Fibroblast of mammary gland (primary cell): ENCODE measurements at places on chromosomes 2 and 18.
A peak's percentile ranks its signal among the peaks of the same experiment; 100 is the strongest.

DNA sequence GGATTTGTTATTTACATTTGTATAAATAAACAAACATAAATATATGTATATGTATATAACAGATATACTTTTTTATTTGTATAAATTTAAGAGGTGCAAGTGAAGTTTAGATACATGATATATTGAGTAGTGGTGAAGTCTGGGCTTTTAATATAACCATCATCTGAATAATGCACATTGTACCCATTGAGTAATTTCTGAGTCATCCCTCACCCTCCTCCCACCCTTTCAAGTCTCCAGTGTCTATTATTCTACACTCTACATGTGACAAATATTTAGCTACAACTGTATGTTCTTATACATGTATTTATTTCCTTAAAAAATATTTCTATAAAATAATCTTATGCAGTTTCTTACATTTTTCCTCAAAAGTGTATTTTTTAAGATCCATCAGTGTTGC, 358.7 kb upstream of the TFPI start:
- peak; percentile 40 for DNase-seq

DNA sequence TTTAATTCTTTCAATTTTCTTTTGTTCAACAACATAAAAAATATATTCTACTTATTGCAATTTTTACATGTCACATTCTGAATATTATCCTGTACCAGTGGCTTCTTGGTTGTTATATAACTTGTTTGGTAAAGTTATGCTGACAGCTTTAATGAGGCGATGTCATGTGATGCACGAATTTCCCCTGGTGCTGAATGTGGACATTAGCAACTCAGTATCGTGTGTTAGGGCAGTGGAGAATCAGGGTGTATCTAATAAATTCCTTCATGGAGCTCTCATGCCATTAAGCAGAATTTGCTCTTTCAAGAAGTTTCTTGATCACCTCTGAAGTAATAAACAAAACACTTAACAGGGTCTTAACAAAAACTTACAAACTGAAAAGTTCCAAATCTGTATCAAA, 99.6 kb upstream of the DNMT3A start:
- DNase-seq = no peak

DNA sequence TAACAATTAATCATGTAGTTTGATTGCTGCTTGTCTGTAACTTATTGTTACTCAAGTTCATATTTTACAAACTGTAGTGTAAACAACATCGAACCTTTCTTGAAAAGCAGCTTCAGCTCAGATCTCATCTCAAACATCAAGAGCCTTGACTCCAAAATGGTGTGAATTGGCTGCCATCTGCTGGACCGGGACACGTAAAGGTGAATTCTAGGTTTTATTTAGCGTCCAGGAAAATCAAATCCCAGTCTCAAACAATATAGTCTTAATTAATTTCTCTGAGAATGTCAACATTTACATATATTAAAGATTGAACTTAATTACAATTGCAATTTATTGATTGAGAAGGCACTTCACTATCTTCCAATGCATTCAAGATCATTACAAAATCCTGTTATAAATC, 453.0 kb downstream of the GALR1 start:
- peak; percentile 33 for DNase-seq

GRCh38 chr2:10584242-10584753, 105.5 kb downstream of the NOL10 start:
- DNase-seq = no peak

DNA sequence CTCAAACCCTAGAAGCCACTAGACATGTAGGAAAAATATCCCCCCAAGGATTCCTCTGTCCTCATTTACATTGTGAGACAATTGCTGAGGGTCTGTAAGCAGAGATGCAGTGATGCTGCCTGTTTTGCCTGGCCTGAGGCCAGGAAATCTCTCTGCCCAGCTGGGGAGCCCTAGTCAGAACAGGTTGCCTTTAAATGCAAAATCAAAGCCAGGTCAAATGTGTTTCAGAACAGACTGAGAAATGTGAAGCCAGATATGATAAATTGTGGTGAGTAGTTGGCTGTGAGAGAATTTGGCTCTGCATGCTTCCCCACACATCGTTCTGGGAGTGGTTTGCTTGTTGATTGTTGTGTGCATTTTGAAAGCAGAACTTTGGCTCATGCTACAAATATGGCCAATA, 38.4 kb upstream of the NXPH2 start:
- no peak for DNase-seq

GRCh38 chr2:151315381-151315903, 26.0 kb upstream of the NMI start:
- peak; percentile 66 for DNase-seq

- no peak for DNase-seq
Measured at GRCh38 chr2:64401529-64401880, 52.5 kb upstream of the LGALSL start.

DNA sequence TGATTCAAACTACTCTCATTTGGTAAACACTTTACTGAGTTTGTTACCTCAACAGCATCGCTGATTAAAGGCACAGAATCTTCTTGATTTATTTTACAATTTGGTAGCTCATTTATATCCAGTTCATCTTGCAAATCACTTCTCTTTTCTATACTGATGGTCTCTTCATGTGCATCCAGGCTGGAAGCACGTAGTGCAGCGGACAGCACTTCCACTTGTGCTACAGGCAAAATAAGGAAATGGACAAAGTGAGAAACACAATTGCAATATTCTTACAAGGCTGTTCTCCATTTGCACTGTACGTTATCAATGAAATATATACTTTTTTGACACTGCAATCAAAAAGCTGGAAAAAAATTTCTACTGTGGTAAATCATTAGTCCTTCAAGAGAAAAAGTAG, 51.0 kb downstream of the PPP4R1 start:
- DNase-seq = no peak

- DNase-seq = no peak
Measured at GRCh38 chr2:129728035-129728972, 251.2 kb upstream of the RAB6C start.

- no peak for DNase-seq
Measured at GRCh38 chr18:79300413-79300812, 95.3 kb upstream of the NFATC1 start.

DNA sequence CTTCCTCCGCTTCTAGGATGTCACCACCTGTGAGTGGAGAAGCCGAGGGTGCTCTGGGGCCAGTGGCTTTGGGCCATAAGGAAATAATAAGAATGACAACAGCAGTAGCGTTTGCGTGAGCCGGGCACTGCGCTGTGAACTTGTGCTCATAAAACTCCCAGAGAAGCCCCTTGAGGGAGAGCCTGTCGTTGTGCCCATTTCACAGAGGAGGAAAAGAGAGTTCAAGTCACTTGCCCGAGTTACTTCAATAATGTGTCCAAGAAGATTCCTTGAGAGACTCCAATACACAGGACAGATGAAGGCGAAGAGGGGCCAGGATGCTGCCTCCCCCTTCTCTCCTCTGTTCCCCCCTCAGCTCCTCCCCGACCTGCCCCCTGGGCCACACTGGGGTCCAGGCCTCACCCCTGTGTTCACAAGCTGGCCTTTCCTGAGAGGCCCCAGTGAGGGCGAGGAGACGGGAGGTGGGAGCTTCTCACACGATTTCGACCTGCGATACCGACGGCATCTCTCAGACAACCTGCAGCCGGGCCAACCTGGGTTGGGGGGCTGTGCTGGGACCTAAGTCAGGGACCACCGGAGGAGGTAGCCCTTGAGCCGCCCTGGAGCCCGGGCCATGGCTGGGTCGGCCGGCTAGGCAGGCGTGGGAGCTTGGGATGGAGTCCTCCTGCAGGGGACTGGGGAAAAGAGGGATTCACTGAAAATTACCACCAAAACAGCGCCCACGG, 53.5 kb upstream of the UBE2F start:
- no peak for DNase-seq

GRCh38 chr2:209162129-209162528, 261.7 kb upstream of the MAP2 start:
- DNase-seq = no peak

DNA sequence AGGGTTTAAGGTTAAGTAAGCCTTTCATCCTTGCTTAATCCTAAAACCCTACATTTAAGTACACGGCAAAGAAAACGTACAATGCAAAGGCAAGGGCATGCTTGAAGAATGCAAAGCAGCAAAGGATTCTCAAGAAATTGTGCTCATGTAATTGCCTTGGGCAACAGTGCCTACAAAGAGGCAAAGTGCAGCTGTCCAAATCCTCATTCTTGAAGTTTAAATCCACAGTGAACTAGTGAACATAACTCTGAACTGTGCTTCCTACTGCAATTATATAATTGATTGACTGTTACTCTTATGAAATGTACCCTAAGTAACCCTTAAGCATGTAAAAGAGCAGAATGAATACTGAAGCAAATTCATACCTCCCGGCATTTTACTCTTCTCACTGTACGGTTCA, 85.4 kb downstream of the MAP3K20 start:
- no peak for DNase-seq

- no peak for DNase-seq
Measured at GRCh38 chr2:19131871-19132270, 226.6 kb downstream of the OSR1 start.

- no peak for DNase-seq
Measured at GRCh38 chr2:181777734-181778133, 97.4 kb upstream of the NEUROD1 start.

DNA sequence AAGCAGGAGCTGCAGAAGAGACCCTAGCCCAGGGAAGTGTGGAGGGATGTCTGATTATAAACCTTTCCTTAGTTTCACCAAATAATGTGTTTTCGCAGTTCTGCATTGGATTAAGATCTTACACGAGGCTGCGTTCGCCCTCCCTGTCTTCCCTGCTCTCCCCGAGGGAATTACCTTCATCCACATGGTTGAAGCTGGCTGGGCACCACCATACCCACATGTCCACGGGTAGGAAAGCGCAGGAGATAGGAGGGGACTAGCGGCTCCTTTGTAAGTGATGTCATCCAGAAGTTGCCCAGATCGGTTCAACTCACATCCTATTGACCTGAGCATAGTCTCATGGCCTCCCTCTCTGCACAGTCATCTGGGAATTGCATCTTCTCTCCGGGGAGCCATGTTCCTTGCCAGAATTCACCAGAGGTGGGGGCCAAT, 1.1 kb downstream of the TTL start:
- DNase-seq = peak; percentile 80
